Activated CD8-positive, alpha-beta memory T cell treated with anti-CD3 and anti-CD28 coated beads for 4 hours (primary cell): ENCODE measurements at places on chromosomes 1 and 21.

GRCh38 chr1:39398278-39399021 lies 93.0 kb upstream of the BMP8A start:
- peak; percentile 5 for DNase-seq

- DNase-seq, result no peak
Observed at GRCh38 chr1:29550119-29550841, 314.0 kb downstream of the PTPRU start.

GRCh38 chr1:178541829-178542553 lies 29.1 kb downstream of the TEX35 start:
- peak; percentile 9 for DNase-seq

- DNase-seq, result no peak
Observed at GRCh38 chr1:169838942-169839341, 44.2 kb upstream of the METTL18 start.

GRCh38 chr21:46089285-46089684 lies 8.6 kb upstream of the COL6A2 start:
- no peak for DNase-seq

- no peak for DNase-seq
Observed at GRCh38 chr1:176789571-176790090, 326.7 kb downstream of the PAPPA2 start.
